Esophagus squamous epithelium (tissue), 5 donors: ENCODE measurements at places on chromosomes 4 and X.

DNA sequence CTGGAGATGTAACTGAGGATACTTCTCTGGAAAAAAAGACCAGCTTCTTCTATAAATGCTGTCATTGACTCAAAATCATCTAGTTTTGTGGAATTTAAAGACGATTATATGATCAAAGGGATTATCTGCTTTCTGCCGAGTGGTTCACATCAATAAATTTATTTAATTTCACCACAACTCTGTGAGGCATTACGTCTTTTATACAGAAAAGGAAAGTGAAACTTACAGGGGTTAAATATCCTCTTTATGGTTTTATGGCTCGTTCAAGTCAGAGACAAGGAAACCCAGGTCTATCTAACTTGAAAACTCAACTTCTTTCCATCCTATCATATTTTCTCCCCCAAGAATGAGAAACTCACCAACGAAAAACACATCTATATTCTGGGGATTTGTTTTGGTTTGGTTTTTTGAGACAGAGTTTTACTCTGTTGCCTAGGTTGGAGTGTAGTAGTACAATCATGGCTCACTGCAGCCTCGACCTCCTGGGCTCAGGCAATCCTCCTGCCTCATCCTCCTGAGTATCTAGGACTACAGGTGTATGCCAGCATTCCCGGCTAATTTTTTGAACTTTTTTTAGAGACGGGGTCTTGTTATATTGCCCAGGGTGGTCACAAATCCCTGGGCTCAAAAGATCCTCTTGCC lies 377.9 kb upstream of the EMCN start:
- no peak for DNase-seq

- no peak for DNase-seq
These were observed 320.3 kb downstream of the STK32B start for GRCh38 chr4:5371415-5372190.

DNA sequence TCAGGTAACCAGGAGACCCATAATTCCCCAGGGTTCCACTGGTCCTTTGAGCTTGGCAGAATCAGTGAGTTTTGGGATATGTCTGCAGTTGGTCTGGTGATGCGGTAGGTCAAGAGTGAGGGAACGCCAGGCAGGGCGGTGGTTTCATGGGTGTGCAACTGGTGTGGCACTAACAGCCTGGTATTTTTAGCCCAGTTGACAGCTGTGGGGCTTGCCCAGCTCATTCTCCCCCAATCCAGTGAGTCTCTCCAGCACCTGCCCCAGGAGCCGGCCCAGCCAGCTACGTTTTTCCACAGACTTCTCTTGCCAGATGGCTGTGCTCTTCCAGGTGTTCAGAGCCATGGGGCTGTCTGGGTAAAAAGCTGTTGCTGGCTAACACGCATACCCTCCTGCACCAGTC lies 1019.9 kb downstream of the CCSER1 start:
- no peak for DNase-seq

GRCh38 chr4:1195109-1195671 lies 22.8 kb upstream of the SPON2 start:
- DNase-seq, result no peak

- DNase-seq, result no peak
These were observed 30.7 kb downstream of the HMX1 start for GRCh38 chr4:8840816-8841455.

DNA sequence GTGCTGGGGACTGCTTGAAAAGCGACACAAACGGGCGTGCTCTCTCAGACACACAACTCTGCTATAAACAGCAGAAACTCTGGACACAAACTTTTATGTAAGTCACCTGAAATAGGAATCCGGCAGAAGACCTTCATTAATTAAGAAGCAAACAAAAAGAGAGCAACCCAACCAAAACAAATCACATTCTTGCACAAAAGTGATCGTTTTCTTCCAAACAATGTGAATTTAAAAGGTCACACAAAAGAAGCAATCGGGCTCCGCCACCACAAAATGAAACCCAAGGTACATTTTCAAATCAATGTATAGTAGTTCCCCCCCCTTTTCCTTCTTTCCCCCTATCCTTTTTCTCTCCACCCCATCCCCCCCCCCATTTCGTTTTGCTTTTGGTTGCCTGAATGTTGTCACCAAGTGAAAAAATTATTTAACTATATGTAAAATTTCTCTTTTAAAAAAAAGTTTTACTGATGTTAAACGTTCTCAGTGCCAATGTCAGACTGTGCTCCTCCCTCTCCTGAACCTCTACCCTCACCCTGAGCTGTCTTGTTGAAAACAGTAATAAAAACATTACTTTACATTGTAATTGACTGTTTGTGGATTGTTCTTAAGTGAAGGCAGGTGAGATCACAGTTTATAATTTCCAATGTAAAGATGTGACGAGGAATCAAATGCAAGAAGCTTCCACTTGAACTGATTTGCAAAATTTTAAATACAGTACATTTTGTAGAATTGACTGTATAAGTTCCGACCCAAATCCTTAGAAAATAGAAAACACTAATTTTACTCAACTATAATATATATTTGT lies 2.4 kb downstream of the MAB21L2 start:
- no peak for DNase-seq

GRCh38 chr4:67776746-67777145 lies 22.6 kb upstream of the GNRHR start:
- DNase-seq, result no peak

- no peak for DNase-seq
These were observed 39.2 kb upstream of the TLR3 start for GRCh38 chr4:186029571-186030398.

GRCh38 chrX:40571600-40571999 lies 9.2 kb upstream of the ATP6AP2 start:
- no peak for DNase-seq

DNA sequence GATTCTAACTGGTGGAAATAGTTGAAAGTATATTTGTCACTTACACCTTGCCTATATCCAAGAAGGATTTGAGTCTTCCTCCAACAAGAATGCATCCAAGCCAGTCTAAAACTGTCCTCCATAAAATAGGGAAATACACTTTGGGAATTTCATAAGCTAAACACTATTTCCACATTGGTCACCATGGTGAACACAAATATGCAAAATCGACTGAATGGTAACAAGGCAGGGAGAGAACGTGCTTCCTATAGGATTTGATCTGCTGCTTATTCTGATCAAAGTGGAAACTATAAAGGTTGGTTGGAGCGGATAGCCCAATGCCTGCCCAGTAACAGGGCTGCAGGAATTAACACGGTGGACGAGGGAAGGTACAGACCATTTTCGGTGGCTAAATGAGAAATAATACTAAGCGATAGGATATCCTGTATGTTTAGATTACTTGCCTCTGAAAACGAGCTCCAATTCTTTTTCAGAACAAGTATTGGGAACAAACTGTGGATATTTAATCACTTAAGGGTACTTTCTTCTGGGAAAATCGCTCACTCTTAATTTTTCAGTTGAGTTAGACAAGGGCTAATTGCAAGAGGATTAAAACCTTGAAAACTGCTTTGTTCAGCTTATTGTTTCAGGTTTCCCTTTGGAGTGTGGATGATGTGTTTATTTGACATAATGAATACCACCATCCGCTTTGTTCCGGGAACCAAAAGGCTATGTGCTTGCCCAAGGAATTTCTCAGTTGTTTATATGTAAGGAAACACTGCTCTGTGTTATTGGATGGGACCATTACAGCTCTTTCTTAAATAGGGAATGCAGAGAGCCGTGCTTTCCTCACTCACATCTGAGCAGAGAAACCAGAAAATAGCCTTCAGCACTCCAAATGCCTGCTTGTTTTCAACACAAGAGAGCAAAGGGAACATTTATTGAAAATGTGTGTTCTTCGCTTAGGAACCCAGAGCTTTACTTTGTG lies 194.4 kb downstream of the CBR4 start:
- no peak for DNase-seq

DNA sequence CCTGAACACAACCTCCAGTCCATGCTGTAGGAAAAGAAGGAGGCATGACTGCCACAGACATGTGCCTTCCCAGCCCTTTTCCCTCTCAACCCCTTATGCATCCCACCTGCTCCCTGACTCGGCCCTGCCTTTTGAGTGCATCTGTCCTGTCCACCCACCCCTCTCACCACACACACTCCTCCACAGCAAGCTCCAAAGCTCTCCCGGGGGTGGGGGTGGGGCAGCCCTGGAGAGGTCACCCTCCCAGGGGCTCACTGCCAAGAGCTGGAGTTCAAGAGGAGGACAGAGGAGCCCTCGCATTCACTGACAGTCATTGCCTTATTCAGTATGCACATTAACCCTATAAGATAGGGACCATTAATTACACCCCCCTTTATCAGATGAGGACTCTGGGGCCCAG lies 46.6 kb upstream of the MAMLD1 start:
- DNase-seq, result no peak

- DNase-seq, result no peak
These were observed 2.9 kb downstream of the OTUD4 start for GRCh38 chr4:145177511-145177905.

DNA sequence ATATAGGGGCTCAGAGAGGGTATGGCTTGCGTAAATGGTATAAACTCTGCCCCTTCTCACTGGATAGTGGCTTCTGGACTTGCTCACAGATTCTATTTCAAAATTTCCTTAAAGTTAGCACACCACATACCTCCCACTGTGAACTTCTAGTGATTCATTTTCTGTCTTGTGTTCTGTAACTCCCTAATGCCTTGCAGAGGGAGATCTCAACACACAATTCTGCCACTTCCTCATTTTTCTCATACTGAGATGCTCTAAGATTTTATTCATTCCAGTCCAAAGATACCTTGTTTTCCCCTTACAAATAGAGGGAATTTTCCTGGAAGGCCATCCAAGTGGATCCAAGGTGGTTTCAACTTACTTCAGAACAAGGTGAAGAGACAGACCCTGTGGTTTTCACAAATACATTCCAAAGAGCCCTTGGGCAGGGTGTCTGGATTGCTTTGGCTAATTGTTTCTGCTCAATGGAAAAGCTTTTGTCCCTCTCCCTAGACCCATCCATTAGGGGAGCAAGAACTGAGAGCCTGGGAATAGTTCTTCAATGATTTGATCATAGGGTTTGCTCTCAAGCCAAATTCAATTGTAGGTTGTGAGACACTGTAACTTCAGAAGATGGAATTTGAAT lies 52.1 kb upstream of the CAPN6 start:
- DNase-seq, result no peak

- no peak for DNase-seq
These were observed 9.8 kb downstream of the PGRMC2 start for GRCh38 chr4:128277856-128278255.

DNA sequence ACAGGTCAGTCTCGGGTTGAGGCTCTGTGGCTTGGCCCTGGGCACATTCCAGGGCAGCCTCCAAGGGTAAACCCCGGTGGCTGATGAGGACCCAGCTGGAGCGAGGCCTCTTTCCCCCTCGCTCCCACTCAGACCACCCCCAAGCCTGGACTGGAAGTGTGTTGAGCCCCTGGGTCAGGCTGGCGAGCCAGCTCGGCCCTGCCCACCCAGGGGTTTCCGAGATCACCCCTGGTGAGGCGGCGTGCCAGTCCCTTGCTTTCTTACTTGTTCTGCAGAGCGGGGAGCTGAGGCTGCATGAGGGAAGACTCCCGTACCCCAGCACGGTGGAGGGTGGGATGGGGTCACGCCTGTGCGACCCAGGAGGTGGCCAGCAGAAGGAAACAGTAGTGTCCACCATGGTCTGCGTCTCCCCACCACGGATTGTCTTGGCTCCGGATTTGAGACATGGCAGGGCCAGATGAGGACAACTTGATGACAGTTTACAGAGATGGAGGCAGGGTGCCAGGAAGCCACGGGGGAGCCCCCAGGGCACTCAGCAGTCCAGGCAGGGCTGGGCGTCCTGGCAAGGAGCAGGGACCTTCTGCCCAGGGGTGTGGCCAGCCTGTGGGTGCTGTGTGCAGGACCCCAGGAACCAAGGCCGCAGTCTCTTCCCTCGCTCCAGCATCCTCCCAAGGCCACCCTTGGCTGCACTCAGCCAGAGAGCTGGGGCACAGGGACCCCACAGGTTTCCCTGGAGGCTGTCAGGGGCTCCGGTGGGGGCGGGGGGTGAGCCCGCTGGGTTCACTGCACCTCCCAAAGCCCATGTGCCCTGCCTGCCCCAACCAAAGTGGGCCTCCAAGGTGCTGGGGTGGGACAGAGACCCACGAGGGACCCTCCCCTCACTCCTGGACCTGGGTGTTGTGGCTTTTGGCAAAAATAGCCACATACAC lies 6.6 kb upstream of the FGFRL1 start:
- no peak for DNase-seq

DNA sequence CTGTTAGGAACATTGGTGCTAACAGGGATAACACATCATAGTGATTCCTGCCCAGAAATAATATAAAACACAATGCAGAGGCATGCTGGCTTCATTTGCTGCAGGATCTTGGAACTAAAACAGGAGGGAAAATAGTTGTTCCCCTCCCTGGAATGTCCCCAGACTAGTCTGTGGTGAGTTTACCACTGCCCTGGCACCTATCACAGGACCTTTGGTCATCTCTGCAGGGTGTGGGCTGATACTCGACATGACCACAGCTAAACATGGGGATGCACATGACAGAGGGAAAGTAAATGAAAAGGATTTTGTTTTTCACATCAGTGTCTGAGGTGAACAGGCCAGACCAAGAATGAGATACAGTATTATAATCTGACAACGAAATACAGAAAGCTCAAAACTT lies 160.2 kb upstream of the DKK2 start:
- no peak for DNase-seq

- no peak for DNase-seq
These were observed 65.3 kb downstream of the RHOH start for GRCh38 chr4:40262077-40262528.

GRCh38 chr4:72935462-72935861 lies 134.1 kb downstream of the COX18 start:
- DNase-seq, result no peak

- no peak for DNase-seq
These were observed 27.8 kb downstream of the TCEAL1 start for GRCh38 chrX:103656617-103657016.

GRCh38 chr4:139223682-139224317 lies 46.8 kb upstream of the ELF2 start:
- DNase-seq, result no peak

DNA sequence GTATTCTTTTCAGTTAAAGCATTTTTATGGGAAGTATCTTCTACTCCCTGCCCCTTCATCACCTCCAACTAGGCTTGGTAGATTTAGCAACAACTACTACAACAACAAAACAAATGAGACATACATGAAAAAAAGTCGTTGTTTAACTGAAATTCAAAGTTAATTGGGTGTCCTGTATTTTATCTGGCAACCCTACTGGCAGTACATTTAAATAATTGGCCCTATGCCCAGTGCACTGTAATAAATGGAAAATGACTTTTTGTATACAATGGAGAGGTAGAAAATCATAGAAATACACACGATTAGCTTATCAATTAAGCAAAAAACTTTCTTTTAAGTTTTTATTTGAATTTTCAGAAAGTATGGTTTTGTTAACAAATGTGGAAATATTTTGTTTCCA lies 21.4 kb upstream of the CLGN start:
- DNase-seq, result no peak

DNA sequence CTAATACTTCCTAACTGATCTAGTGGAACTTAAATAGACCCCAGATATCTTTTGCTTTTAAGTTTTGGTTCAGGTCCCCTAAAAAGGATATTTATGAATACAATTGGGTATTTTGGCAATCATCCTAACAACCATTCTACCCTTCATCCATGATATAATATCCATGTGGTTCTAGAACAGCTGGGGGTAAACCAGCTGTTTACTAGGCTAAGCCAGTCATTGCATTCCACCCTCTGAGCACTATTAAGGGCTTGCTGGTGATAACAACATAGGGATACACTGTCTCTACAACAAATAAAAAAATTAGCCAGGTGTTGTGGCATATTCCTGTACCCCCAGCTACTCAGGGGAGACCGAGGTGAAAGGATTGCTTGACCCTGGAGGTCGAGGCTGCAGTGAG lies 54.8 kb upstream of the MAPK10 start:
- DNase-seq, result no peak

- DNase-seq, result no peak
These were observed 5.5 kb downstream of the NEUROG2 start for GRCh38 chr4:112510291-112511092.

- DNase-seq, result no peak
These were observed 90.3 kb upstream of the GRIA3 start for GRCh38 chrX:123093792-123094191.
